Activated T-helper 1 cell treated with anti-CD3 and anti-CD28 coated beads, Interleukin-12 subunit alpha, Interleukin-12 subunit beta, Interleukin-2, Interleukin-4 antibody, amounts not matched to agents 30 ng/mL and 10 ng/mL and 1 ng/mL, durations not matched to agents 14 hours and 24 hours and 36 hours (primary cell): ENCODE measurements at places on chromosomes 3 and 15.

DNA sequence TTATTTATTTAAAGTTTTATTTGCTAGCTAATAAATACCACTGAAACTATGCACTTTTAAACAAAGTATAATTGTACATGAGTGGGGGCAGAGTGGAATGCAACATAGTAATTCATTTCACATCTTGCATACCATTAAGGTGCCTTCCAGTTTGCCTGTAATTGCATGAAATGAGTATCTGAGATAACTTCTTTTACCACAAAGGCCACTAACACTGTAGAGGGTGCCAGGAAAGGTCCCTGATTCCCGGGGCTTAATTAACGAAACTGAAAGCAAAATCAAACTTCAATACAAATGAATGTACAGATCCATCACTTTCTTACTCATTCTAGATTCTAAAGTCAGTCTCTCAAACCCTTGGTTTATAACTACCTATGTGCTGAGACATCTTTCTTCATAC lies 2.1 kb downstream of the CD47 start:
- DNase-seq, result peak; percentile 57

GRCh38 chr15:75194397-75194796 lies 7.3 kb upstream of the C15orf39 start:
- no peak for DNase-seq

DNA sequence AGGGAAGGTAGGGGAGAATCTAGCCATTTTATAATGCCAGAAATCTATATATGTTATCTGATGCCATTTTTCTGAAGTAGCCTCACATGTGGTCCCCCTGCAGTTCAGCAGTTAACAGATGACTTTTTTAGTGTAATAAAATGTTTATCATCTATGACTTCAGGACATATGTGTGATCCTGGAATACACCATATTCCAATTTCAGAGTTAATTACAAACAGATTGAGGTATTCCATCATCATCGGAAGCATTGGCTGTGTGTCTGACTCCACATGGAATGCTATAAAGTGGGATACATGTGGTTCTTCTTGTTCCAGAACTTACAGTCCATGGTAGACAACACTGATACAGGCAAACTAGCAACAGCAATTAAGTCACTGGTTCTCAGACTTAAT lies 45.9 kb upstream of the LIMD1 start:
- DNase-seq, result no peak

DNA sequence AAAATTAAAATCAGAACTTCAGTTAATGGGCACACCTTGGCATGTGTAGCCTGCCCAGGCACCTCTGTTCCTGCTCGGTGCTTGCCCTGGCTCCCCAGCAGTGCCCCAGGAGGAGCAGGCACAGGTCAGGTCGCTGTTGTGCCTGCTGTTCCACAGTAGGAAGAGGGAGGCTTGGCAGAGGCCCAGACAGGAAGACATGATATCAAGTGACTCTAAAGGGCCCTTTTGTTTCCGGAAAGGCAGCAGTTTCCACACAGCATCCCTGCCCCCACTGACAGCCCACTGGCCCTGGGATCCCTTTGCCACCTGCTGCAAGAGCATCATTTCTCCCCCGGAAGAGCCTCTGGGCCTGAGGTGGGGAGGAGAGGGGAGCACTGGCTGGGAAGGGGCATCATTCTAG lies 40.5 kb upstream of the HES1 start:
- no peak for DNase-seq

DNA sequence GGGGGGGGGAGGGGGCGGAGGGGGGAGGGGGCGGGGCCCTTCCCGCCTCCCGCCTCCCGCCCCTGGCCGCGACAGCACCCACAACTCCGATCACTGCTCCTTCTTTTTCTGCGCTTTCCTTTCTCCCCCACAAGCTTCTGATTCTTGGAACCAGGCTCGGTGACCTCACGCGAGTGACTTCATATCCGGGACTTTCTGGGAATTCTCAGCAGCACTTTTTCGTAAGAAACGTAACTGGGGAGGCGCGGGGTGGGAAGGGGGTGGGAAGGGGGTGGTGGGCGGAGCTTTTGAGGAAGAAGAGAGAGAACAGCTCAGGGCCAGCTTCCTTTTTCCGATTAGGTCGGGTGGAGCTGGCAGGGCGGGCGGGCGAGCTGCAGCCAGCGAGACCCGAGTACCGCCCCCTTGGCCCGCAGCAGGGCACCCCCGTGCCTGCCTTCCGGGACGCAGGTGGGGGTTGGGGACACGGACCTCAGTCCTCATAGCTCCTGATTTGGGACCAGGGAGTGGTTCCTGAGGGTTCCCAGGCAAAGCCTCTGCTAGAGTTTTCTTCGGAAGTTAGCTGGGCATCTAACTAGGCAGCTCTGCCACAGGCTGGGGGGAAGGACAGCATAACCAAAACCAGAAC lies 14.6 kb downstream of the XIRP1 start:
- peak; percentile 66 for DNase-seq

GRCh38 chr3:156626104-156626503 lies 48.3 kb upstream of the TIPARP start:
- DNase-seq, result no peak
